ENCODE measurements at places on chromosomes 7 and 10.

GRCh38 chr7:34025600-34025999, 120.3 kb downstream of the BMPER start:
- DNase-seq = no peak

- DNase-seq = no peak
These were observed 84.8 kb upstream of the COL13A1 start for GRCh38 chr10:69716711-69717560.

GRCh38 chr10:129365767-129366402, 101.2 kb upstream of the MGMT start:
- no peak for DNase-seq

DNA sequence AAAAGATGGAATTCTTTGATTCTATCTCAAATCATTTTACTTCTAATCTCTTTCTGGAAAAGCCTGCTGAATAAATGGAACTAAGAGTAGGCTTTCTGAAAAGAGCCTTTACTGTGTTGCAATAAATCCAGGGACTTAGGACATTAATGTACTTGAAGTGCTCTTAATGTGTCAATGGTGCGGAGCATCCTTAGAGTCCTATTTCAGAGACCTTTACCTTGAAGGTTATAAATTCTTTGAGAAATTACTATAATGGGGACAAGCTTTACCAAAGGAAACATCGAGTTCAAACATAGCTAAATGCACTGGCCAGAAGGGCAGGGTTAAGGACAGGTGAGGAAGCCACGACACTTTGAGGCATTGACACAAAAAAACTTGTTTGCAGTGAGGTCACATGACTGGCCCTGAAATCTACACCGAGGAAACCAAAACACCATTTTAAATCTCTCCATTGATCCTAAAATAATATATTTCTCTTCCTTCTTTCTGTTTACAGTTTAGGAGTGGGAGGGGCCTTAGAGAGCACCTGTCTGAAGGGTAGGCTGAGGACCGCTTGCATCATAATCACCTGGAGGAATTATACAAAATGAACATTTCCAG, 48.1 kb upstream of the EXOC6 start:
- no peak for DNase-seq

GRCh38 chr10:49577182-49577925, 32.8 kb upstream of the SLC18A3 start:
- DNase-seq = no peak

DNA sequence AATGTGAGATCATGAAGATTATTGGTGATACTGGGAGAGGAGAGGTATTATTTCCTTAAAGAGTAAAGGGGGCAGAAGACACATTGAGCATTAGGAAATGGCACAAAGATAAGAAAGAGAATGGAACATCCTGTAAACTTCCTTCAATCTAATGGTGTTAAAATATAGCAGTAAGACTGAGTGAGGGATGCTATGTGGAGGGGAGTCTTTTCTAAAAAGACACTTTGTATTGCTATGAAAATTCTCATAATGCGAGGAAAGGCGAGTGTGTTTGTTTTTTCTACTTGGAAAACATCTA, 405.2 kb downstream of the ARL4A start:
- DNase-seq = no peak

DNA sequence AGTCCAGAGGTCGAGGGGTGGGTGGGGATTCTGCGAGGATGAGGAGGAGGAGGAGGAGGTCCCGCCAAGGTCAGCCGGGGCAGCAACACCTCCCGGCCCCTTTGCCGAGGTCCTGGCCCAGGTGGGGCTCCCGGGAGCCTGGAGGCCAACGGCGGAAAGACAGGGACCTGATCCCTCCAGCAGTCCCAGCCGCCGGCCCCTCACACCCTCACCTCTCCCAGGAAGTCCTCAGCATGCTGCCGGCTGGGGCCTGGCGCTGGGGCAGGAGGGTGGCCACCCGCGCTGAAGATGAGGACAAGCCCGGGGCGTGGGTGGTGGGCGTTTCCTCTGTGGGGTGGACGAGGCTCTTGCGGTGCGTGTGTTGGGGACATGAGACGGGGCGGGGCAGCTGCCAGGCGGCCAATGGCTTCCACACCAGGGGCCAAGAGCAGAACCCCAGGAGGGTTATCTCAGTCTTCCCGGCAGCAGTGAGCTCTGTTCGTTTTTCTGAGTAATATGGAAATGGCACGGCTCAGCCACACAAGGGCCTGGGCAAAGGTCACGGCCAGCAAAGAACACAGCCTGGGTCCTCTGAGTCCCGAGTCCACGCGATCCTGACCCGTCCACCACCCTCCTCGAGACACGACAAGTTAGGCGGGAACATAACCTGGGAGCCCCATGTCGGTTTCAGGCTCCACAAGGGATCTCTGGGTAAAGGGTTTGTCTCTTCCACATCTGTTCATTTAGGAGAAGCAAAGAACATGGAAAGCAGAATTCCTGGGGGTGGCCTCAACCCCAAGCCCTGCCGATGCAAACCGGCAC, 82.9 kb upstream of the PDGFA start:
- DNase-seq = no peak

All from AG10803 (cell line).